Esophagus squamous epithelium (tissue), 5 donors: ENCODE measurements at places on chromosomes 6 and 20. TPM values are rescaled to one million over a fixed set of nuclear protein-coding genes. Genes with fewer than 3 reads are reported as not detected.

DNA sequence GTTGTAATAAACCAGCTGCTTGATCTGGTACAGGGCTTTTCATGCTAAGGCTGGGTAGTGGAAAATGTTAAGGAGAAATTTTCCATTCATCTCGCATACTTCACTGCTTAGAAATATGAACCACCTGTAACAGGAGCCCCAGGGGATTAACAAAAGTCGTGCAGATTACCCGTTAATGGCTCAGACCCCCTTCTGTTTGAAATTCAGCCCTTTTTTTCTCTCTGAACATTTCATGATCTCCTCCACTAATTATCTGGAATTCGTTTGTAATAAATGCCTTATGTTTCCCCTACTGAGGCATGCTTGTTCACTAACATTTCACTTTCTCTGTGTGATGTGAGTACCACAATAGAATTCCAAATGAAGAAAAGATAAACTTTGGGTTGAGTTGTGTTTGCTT lies 336.4 kb upstream of the HSF2 start:
- DNase-seq, result no peak

The DLK2 gene
- 8.3 TPM for total RNA-seq

The CD83 gene
- total RNA-seq, result 0.61 TPM

- DNase-seq, result no peak
These were observed 17.0 kb downstream of the GHRH start for GRCh38 chr20:37244572-37244957.

The PCSK2 gene
- total RNA-seq, result 0.18 TPM

The NEU1 gene
- 23.6 TPM for total RNA-seq

GRCh38 chr6:34745277-34746103 lies 11.8 kb upstream of the SNRPC start:
- no peak for DNase-seq

- DNase-seq, result no peak
These were observed 94.6 kb downstream of the BANF2 start for GRCh38 chr20:17794400-17794799.

DNA sequence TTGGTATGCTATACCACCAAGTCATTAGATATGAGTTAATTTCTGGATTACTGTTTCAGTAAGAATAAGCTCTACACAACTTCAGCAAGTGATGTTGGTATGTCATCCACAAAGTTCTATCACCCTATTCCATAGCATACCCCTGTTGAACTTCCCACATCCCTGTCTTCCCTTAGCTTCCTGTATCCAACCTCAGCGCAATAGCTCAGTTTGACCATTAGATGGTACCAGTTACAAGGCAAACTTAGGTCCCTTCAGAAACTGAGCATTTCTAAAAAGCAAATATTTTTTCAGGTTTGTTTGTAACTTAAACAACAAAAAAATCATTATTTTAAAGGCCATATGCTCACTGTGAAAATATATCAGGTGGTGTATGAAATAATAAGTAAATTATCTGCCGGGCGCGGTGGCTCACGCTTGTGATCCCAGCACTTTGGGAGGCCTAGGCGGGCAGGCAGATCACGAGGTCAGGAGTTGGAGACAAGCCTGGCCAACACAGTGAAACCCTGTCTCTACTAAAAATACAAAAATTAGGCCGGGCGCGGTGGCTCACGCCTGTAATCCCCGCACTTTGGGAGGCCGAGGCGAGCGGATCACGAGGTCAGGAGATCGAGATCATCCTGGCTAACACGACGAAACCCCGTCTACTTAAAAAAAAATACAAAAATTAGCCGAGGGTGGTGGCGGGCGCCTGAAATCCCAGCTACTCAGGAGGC lies 8.8 kb upstream of the MOG start:
- no peak for DNase-seq

- no peak for DNase-seq
These were observed 15.4 kb upstream of the MTG2 start for GRCh38 chr20:62167474-62167873.

The FAM217A gene
- total RNA-seq, result not detected

GRCh38 chr20:40565001-40565681 lies 123.9 kb downstream of the MAFB start:
- DNase-seq, result no peak

GRCh38 chr6:45438849-45439406 lies 61.2 kb upstream of the SUPT3H start:
- DNase-seq, result no peak

GRCh38 chr20:38673261-38673660 lies 51.0 kb upstream of the SLC32A1 start:
- DNase-seq, result no peak

The NQO2 gene
- total RNA-seq, result 38.3 TPM

GRCh38 chr6:15411766-15412165 lies 165.9 kb downstream of the JARID2 start:
- no peak for DNase-seq

DNA sequence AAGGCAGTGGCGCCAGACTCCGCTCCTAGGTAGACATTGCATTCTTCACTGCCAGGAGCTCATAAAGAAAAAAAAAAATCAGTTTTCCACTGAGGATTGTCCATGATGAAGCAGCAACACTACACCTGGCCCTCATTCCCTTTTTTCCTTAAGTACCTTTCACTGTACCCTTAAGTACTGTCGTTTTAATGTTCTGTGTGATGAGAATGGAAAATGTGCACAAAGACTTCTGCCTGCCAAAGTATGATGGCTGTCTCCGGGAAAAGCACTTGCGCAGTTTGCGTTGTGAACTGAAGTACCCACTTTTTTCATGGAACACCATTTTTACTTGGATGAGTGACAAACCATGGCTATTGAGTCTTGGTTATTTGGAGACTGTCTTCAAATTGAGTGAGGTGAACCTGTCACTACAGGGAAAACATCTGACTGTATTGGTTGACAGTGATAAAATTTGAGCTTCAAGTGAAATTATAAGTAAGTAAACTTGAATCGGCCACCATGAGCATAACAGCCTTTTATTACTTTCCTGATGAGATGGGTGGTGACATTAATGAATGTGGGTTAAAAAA lies 104.8 kb downstream of the NCOA3 start:
- DNase-seq, result no peak

- no peak for DNase-seq
These were observed 46.5 kb upstream of the MLN start for GRCh38 chr6:33850296-33850695.
